Stimulated activated CD8-positive, alpha-beta memory T cell treated with anti-CD3 and anti-CD28 coated beads, Interleukin-7, amount 100 ng/mL, for 1 hour (primary cell): ENCODE measurements at places on chromosomes 5 and 9.

- no peak for DNase-seq
Measured at GRCh38 chr5:132377738-132378137, 8.2 kb downstream of the SLC22A5 start.

- no peak for DNase-seq
Measured at GRCh38 chr9:34502891-34503290, 19.9 kb downstream of the ENHO start.

- no peak for DNase-seq
Measured at GRCh38 chr9:95477441-95477840, 39.3 kb downstream of the PTCH1 start.

DNA sequence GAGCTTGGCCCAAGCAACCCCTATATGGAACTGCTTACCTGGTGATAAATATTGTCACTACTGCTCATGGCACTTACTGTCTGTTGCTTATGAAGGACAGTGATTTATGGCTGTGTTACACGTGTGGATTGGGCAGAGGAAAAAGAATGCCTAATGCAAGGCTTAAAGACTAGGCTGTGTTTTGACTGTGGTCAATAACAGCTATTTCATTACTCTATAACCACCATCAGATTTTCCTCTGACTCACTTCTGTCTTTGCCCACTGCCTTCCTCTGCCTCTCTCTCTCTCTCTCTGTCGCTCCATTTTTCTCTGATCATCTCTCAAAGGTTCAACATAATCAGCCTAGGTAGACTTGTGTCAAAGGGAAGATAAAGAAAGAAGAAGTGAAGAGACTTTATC, 96.2 kb downstream of the TLR4 start:
- DNase-seq = no peak

DNA sequence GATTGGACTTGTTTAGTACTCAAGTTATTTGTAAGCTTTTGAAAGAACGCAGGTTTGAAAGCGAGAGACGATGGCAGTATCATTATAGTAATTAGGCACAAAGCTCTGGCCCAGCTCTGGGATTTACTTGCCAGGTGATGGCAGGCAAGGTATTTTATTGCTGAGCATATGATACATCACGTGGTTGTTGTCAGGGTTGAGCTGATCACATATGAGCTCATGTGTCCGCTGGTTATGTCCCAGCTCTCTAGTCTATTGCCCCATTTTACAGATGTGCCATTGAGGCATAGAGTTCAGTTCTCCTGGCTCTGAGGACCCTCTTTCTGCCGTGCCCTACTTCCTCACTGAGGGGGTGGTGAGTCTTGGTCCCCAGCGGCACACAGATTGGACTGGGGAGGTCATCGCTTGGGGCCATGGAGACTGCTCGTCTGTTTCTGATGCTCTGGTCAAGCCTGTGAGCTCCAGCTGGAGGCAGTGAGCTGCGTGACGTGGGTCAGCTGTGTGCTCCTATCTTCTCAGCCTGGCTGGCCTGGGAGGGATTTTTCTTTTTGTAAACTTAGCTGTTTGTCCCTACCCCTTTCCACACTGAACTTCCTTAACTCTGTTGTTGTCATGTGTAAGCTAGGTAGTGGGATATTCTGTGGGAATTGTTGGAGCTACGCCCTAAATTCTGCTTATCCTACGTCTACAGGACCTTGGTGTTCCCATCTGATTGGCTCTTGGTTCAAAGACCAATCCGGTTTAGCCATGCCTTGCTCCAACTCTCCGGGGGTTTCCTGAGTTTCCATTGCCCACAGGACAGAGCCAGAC, 2.2 kb downstream of the NXNL2 start:
- DNase-seq = no peak

DNA sequence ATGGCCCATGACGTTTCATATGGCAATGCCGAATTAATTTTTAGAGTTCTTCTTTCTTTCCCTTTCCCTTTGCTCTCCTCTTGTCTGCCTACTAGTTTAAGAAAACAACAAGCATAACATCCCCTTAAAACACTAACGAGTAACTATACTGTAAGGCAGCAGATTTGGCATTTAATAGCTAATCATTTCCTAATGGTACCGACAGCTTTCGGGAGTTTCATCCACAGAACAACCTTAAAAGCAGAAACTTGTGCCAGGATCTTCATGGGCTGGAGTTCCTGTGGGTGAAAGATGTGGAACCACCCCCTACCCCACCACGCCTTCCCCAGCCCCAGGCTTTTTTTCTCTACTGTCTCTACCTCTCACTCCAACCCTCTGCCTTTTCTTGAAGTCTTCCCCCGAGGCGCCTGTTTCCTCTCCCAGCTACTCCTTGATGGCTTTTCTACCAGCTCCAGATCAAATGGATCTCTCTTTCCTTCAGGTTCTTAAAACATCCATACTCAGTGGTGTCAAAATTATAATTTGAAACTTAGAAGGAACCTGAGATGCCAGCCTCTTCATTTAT, 319.5 kb downstream of the PIK3R1 start:
- no peak for DNase-seq

GRCh38 chr9:134877541-134877940, 3.1 kb upstream of the FCN2 start:
- no peak for DNase-seq
